Karpas-422 (cell line): ENCODE measurements at places on chromosomes 5 and 9.
A peak's percentile ranks its signal among the peaks of the same experiment; 100 is the strongest.

GRCh38 chr9:34403554-34404380 is 27.1 kb upstream of the MYORG start:
- peak; percentile 75 for DNase-seq

DNA sequence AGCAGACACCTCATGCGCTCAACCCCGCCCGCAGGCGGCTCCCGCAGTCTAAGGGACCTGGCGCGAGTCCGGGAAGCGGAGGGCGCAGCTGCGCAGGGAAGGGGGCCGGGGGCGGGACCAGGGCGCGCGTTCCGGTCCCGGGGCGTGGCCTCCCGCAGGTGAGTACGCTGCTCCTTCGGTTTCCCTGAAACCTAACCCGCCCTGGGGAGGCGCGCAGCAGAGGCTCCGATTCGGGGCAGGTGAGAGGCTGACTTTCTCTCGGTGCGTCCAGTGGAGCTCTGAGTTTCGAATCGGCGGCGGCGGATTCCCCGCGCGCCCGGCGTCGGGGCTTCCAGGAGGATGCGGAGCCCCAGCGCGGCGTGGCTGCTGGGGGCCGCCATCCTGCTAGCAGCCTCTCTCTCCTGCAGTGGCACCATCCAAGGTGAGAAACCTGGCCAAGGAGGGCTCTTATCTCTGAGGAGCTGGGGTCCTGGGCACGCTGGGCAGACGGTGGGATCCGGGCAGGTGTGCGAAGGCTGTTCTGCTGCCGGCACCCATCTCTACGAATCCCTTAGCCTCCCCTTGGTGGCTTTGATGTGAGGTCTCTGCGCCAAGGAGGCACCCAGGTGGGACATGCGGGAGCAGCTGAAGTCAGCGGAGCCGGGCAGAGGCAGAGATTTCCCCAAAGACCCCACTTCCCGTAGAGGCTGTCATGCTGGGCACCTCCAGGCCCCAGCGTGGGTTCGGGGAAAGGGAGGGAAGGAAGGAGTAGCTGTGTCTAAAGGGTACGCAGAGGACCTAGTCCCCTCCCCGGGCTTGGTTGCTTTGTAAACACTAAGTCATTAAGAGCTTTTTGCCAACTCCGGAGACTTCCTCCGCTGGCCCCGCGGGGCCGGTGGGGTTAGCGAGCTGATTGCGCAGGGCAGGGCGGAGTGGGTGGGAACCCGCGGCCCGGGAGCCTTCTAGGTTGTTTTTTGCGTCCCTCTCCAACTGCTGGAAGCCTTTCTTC is at the start of gene F2RL1:
Gene F2RL1 (plus strand): TSS at position 187 of the 988 bp plus-strand sequence. CDS start 153 bp downstream, at position 340.
- DNase-seq = no peak

GRCh38 chr5:14853685-14854084 is 17.9 kb downstream of the ANKH start:
- no peak for DNase-seq

GRCh38 chr9:77975036-77975435 is 56.6 kb downstream of the GNAQ start:
- no peak for DNase-seq

- no peak for DNase-seq
Observed at GRCh38 chr9:107929443-107929842, 439.9 kb upstream of the KLF4 start.

GRCh38 chr5:90941002-90941720 is 382.6 kb downstream of the ADGRV1 start:
- DNase-seq = no peak

DNA sequence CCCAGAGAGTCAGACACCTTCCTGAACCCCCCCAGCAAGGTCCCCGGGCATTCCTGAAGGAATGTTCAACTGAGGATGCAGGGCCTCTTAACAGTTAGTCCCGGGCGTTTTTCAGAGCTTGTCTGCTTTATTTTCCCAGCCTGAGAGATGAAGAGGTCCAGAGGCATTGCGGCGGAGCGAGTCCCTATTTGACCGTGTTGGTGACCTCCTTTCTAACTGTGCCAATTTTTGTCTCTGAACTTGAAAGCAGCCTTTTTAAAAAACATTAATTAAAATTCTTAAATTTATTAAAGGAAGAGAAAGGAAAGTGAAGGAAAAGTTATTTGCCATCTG is 433 bp upstream of the PTAR1 start:
- no peak for DNase-seq

DNA sequence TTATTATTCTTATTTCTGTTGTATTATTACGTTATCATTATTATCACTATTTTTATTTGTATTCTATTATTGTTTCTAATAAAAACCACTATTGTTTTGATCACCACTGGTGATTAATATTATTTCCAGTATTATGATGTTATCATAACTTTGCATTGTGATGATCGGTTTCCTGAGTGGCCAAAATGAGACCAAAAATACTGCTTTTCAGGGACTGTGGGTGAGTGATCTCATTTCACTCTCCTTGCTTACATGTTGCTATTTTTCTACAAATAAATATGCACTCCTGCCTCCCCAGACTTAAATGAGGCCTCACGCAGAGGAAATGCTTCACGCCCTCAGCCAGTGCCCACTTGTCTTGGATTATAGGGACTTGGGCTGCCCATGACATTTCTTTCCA is 78.4 kb downstream of the LRSAM1 start:
- no peak for DNase-seq

GRCh38 chr9:126395439-126396212 is 69.0 kb downstream of the MVB12B start:
- no peak for DNase-seq

DNA sequence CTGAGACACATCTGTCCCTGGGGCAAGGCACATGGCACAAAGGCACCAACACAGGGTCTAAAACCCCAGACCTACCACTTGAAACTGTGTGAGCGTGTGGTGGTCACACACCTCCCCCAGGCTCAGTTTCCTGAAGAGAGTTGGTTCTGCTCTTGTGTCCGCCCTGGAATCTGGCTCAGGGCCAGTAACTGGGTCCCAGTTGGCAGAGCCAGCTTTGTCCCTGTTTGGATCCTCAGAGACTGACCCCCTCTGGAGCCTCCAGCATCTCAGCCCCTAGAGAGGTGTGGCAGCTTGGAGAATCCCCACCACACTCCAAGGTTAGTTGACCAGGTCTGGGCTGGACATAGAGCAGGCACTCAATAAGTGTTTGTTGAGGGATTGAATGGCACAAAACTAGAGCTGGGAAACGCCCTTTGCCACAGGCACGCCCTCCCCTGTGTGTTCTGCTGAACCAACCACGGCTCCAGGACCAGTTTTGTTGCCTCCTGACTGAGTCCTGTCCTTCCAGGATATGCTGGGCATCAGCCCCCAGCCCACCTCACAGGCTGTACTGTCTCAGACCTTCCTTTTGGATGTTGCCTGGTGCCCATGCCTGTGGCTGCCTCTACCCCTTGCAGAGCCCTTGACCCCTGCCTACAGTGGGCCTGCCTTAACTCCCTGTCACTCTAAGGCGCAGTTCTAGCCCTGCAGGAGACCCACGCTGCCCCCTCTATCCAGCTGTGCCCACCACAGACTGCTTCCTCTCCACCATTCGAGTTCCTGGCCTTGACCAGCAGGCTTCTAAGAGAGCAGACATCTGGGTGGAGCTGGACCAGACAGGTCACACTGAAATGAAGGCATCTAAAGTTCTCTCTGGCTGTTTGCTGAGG is 3.8 kb upstream of the PDLIM4 start:
- no peak for DNase-seq

DNA sequence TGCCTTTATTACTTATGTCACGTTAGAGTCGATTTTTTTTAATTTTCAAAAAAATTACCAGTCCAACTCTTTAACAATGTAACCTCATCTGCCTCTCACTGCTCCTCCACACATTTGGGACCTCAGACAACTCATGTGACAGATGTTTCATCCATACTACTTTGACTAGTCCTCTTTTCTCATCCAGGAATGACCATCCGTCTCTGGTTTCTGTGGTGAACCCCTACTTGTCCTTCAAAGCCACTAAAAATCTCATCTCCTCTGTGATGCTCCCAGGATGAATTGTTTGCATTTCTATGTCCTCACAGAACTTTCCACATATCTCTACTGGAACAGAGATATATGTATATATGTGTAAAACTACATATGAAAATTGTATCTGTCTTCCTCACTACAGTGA is 149.8 kb upstream of the ZNF462 start:
- no peak for DNase-seq
